ENCODE measurements at places on chromosomes 6 and 20.

GRCh38 chr6:47741807-47742206 lies 40.0 kb upstream of the OPN5 start:
- no peak for DNase-seq

- no peak for DNase-seq
These were observed 80.6 kb upstream of the PAK5 start for GRCh38 chr20:9919271-9920014.

- no peak for DNase-seq
These were observed 118.8 kb downstream of the PHACTR3 start for GRCh38 chr20:59723108-59723500.

GRCh38 chr6:33661106-33661838 lies 40.1 kb downstream of the ITPR3 start:
- DNase-seq, result no peak

DNA sequence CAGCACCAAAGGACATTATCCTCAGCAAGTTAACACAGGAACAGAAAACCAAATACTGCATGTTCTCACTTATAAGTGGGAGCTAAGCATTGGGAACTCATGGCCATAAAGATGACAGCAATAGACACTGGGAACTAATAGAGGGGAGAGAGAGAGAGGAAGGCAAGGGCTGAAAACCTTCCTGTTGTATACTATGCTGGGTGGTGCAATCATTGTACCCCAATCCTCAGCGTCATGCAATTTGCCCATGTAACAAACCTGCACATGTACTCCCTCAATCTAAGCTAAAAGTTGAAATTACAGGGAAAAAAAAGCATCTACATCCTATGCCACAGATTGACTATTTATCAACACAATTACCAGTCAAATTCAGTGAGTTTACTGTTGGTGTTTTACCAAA lies 20.0 kb upstream of the VNN1 start:
- no peak for DNase-seq

DNA sequence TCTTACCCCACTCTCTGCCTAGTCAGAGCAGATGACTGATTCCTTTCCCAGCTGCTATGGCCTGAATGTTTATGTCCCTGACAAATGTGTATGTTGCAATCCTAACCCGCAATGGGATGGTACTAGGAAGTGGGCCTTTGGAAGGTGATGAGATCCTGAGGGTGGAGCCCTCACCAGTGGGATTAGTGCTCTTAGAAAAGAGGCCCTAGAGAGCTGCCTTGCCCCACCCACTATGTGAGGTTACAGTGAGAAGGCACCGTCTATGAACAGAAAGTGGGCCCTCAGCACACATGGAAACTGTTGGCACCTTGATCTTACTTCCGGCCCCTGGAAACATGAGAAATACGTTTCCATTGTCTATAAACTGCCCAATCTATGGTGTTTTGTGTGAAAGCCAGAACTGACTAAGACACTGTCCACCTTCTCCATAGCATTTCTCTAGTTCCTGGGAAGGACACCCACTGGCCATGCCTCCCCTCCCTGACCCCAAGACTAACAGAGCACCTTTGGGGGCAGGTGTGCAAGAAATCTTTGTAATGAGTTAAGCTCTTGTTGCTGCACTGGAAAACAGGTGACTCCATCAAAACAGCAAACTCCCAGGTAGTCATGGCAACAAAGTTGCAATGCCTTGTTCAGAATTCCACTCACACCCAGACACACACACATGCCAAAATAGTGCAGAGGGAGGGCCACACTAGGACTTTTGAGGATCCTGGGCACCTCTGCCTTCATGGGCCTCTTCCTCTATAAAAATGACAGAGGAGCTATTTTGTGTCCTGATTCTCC lies 16.2 kb downstream of the GABRR2 start:
- peak; percentile 55 for DNase-seq

DNA sequence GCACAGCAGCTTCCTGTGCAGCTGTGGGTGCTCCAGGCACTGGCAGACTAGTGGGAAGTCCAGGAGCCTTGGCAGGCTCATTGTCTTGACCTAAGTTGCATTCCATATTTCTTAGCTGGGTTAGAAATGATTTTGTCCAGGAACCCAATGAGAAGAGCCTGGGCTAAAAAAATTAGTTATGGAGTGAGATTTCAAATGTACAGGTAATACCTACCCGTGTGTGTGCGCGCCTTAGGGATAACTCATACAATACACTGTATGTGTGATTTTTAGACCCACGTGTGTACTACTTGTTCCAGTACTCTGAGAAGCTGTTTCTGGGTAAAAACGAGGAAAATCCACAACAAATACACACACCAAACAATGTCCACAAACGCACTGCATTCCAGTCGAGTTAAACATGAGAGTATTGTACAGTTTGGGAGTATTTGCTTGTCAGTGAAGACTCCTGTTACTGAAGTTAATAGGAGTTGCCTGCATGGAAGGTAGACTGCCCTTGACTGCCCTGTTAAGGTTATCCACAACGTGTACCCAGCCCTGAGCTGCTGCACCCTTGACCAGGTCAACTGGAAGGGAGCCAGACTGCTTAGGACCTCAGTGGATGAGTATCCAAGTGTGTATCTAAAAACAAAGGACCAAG lies 1.4 kb downstream of the PAQR8 start:
- DNase-seq, result no peak

GRCh38 chr20:48945840-48946514 lies 24.5 kb downstream of the ARFGEF2 start:
- no peak for DNase-seq

DNA sequence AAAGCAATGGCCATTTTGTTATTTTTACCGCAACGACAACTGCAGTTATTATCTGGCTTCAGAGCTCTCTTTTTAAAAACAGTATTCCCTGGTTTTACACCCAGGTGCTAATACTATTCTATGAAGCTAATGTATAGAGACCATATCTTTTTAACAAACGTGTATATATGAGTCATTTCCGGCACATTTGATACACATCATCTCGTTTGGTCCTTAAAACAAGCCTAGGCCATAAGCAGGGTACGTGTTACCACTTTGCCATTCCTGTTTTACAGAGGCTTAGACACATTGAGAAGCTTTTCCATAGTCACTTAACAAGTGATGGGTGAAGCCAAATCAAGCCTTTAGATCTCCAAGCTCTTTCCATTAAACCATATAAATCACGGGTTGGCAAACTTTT lies 5.5 kb downstream of the TRAF3IP2 start:
- no peak for DNase-seq

DNA sequence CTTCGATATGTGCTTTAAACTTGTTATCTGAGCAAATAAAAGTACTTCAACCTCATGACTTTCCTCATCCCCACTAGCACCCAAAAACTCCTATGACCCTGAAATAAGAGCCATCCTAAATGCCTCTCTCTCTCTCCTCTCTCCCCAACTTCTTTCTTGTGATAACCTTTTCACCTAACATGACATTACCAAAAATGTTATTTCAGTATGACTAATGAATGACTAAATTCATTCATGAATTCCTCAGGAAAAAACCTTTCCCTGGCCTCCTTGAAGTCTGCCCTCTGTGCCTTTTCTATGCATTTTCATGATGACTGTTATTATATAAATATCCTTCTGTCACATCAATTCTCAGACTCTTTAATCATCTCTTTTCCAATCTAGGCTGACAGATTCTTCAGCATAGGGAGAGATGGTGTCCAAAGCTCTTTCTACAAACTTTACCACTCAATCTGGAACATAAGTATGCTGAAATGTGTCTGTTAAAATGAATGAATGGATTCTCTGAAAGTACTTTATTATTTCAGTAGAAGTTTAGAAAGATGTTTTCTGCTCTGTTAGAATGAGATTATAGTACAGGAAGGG lies 114.3 kb upstream of the GGTLC1 start:
- no peak for DNase-seq

- DNase-seq, result no peak
These were observed 206.7 kb downstream of the MOXD1 start for GRCh38 chr6:132194529-132194928.

Data from T-helper 2 cell (primary cell).